T-helper 2 cell (primary cell): ENCODE measurements at places on chromosomes 11 and 22.

DNA sequence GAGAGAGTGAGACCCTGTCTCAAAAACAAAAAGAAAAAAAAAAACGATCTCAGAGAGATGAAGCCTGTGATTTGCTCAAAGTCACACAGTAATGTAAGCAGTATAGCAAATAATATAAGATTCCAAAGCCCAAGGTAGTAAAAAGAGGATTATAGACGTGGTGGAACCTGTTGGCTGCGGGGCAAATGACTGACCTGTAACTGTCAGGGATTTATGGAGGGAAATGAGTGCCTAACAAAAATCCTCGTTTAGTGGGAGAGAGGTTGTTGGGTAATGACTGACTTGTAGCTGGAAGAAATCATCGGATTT lies 723 bp upstream of the CLP1 start:
- DNase-seq: no peak

GRCh38 chr11:14144934-14145333 lies 182.4 kb downstream of the SPON1 start:
- no peak for DNase-seq

DNA sequence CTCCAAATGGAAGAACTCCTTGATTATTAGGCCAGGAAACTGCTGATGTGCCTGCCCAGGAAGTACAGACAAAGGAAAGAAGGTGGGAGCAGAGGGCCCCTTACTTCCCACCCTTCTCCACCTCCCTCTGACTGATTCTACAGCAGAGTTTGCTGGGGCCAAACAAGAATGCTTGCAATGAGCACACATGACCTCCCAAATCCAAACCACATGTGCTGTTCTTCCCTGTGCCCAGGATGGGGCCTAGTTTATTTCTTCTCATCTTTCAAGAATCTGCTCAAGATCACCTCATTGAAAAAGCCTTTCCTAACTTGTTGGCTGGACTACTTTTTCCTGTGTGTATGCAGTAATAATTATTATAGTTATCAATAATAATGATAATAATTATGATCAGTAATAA lies 286.1 kb downstream of the RAB38 start:
- no peak for DNase-seq

DNA sequence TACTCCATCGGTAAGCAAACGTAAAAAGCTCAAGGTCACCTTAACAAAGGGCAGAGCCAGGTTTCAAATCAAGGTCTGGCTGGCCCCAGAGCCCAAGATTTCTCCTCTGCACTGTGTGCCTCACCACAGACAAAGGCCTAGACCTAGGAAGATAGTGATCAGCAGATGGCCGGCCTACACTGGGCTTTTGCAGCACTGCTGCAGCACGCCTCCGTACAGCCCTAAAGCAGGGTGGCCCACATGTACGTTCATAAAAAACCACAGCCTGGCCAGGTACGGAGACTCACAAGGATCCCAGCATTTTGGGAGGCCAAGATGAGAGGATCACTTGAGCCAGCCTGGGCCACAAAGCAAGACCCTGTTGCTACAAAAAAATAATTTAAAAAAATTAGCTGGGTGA lies 106.3 kb upstream of the PITPNB start:
- DNase-seq: no peak
